Stimulated activated naive B cell treated with anti-CD40 and anti-IgM and Interleukin-4, amounts not matched to agents 10 μg/mL and 1 μg/mL and 100 μg/mL, for 72 hours (primary cell): ENCODE measurements at places on chromosomes 2 and 18.

GRCh38 chr2:37570773-37571586, 100.5 kb downstream of the CDC42EP3 start:
- no peak overlapping the region for H3K4me3 ChIP-seq
- no peaks in the 10 kb centered on the region for H3K4me1 ChIP-seq
- no peaks in the 10 kb centered on the region for H3K36me3 ChIP-seq

DNA sequence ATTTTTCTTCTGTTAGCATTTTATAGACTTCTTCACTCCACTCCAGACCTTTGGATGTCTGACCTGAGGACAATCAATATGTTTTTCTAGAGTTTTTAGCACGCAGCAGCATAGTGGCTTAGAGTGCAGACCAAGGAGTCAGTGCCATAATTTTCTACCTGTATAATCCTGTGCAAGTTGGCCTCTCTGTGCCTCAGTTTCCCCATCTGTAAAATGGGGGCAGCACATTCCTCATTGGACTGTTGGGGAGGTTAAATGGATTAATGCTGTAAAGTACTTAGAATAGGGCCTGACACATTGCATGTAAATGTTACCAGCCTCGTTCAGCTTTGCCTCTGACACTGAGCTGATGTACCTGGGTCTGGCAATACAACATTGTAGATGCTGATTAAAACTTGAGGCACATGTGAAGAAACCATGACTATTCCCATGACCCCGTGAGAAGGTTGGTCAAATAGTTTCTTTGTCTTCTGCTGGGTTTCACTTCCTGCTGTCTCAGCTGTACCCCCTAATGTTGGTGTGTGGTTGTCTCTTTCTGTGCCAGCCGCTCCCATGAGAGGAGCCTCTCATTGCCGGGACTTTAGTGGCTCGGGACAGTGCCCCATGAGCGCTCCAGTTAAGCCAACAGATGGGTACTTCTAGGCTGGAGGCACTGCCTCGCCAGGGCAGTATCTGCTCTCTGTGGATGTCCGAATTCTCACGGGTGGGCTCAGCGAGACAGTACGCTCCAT, 125.3 kb downstream of the SH3RF3 start:
- no peaks in the 10 kb centered on the region for H3K36me3 ChIP-seq
- DNase-seq = peak; percentile 28
- H3K4me1 ChIP-seq = peaks cover 33% of the 10 kb centered on the region
- H3K27ac ChIP-seq = peak overlapping the region; percentile 48
- no peak overlapping the region for H3K4me3 ChIP-seq

- H3K36me3 ChIP-seq = no peaks in the 10 kb centered on the region
- DNase-seq = no peak
- H3K27me3 ChIP-seq = no peaks in the 10 kb centered on the region
- no peaks in the 10 kb centered on the region for H3K4me1 ChIP-seq
- no peak overlapping the region for H3K4me3 ChIP-seq
These were observed 326.1 kb downstream of the PARD3B start for GRCh38 chr2:204871231-204871953.

GRCh38 chr2:180520921-180521581, 459.4 kb upstream of the UBE2E3 start:
- H3K4me1 ChIP-seq = peaks cover 3% of the 10 kb centered on the region
- no peak overlapping the region for H3K4me3 ChIP-seq
- H3K36me3 ChIP-seq = no peaks in the 10 kb centered on the region

- H3K27ac ChIP-seq = no peak overlapping the region
- peaks cover 22% of the 10 kb centered on the region for H3K27me3 ChIP-seq
- no peaks in the 10 kb centered on the region for H3K36me3 ChIP-seq
These were observed 96.3 kb upstream of the ATP5MC3 start for GRCh38 chr2:175277772-175278171.

DNA sequence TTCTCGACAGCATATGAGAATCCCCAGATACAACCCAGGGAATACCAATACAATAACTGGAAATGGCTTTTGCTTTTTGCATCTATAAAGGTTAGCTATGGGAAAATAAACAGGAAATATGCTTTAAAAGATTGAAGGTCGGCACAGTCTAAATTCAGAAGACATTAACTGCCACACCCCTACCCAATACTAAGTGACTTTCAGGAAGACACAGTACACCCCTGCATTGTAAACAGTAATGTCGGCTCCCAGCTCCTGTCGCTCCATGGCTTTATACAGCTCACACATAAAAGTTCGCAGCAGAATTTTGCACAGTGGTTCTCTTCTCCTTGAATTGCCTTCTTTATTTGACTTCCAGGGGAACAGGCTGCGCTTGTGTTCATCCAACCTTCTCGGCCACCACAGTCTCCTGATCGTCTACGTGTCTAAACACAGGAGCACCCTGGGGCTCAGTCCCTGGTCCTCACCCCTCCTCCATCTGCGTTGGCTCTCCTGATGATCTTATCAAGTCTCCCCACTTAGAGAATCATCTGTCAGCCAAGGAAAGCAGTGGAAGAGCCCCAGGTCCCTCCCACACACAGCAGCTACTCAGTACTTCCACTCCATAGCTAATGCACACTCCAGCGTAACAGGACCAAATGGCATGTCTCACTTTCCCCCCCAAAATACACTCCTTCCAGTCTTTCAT, 22.7 kb downstream of the CYB5A start:
- H3K36me3 ChIP-seq = peaks cover 15% of the 10 kb centered on the region
- no peak overlapping the region for H3K27ac ChIP-seq
- H3K4me1 ChIP-seq = peaks cover 22% of the 10 kb centered on the region
- no peaks in the 10 kb centered on the region for H3K27me3 ChIP-seq
- no peak overlapping the region for H3K4me3 ChIP-seq

DNA sequence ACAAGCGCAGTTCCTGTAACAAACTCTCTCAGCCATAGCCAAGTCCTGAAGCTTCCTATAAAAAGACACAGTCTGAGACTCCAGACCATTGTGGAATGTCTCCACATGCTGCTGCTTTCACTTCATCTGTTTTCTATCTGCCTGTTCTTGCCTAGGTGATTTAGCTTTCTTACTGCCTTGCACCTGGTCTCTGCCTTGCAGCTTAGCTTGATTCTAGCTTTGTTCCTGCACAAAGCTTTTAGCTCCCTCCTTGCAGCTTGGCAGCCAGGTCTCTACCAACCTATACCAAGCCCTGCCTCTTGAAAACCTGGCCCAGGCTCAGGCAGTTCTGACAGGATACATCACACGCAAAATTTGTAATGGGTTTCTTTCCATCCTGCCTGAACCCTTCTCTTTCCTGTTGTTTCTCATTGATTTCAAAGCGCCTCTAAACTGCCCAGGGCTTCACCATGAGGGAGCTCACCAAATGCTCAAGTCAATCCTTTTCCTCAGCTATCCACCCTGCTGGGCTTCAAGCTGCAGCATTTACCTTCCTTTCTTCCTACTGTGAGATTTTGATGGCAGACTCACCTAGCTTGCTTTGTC, 941.3 kb upstream of the NXPH2 start:
- no peaks in the 10 kb centered on the region for H3K36me3 ChIP-seq
- H3K4me3 ChIP-seq = no peak overlapping the region
- H3K27me3 ChIP-seq = no peaks in the 10 kb centered on the region
- DNase-seq = no peak
- no peaks in the 10 kb centered on the region for H3K4me1 ChIP-seq
- H3K27ac ChIP-seq = no peak overlapping the region

GRCh38 chr2:95073856-95074662, 47.5 kb downstream of the MRPS5 start:
- peaks cover 27% of the 10 kb centered on the region for H3K27me3 ChIP-seq
- H3K4me1 ChIP-seq = peaks cover 40% of the 10 kb centered on the region
- H3K27ac ChIP-seq = no peak overlapping the region
- no peak overlapping the region for H3K4me3 ChIP-seq
- DNase-seq = no peak

GRCh38 chr2:77008853-77009252, 513.3 kb downstream of the LRRTM4 start:
- H3K36me3 ChIP-seq = no peaks in the 10 kb centered on the region
- no peak for DNase-seq
- no peaks in the 10 kb centered on the region for H3K4me1 ChIP-seq

DNA sequence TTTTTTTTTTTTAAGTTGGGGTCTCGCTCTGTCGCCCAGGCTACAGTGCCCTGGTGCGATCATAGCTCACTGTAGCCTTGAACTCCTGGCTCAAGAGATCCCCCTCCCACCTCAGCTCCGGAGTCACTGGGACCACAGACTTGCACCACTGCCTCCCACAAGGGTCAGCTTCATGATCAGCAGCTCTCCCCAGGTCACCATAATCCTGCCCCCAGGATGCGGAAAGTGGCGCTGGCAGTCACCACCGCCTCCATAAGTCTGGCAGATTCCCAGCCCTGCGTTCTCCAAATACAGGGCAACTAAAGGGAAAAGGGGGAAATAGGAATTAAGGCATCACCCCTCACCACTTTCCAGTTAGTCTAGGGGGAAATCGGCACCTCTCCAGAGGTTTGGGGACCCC, 5.2 kb upstream of the ARID5A start:
- H3K27me3 ChIP-seq = no peaks in the 10 kb centered on the region
- H3K4me3 ChIP-seq = peak overlapping the region; percentile 84

GRCh38 chr2:183840061-183840584, 715.9 kb downstream of the NUP35 start:
- no peaks in the 10 kb centered on the region for H3K27me3 ChIP-seq
- H3K27ac ChIP-seq = no peak overlapping the region
- no peak overlapping the region for H3K4me3 ChIP-seq
- no peaks in the 10 kb centered on the region for H3K36me3 ChIP-seq

- no peak overlapping the region for H3K27ac ChIP-seq
- no peaks in the 10 kb centered on the region for H3K4me1 ChIP-seq
- no peak overlapping the region for H3K4me3 ChIP-seq
- no peaks in the 10 kb centered on the region for H3K36me3 ChIP-seq
- no peaks in the 10 kb centered on the region for H3K27me3 ChIP-seq
- DNase-seq = no peak
These were observed 23.4 kb upstream of the LRRC30 start for GRCh38 chr18:7207366-7207915.

DNA sequence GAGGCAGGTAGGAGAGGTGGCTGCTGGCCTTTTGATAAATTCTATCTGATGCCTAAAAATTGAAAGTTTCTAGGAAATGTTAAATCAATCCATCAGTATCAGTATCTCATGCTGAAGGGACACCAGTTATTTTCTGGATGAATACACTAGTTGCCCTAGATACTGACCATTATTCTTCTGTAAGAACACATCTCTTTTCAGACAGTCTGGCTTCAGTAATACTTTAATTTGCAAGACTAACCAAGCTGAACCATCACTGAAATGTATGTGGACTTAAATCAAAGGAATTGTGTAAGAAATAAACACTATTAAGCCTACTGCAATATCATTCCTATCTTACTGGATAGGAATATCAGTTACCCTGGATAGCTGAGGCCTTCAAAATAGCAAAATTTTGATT, 1546.3 kb downstream of the LRP1B start:
- H3K4me1 ChIP-seq = no peaks in the 10 kb centered on the region
- H3K27me3 ChIP-seq = no peaks in the 10 kb centered on the region
- H3K4me3 ChIP-seq = no peak overlapping the region
- no peak for DNase-seq
- no peaks in the 10 kb centered on the region for H3K36me3 ChIP-seq
- no peak overlapping the region for H3K27ac ChIP-seq

GRCh38 chr2:137339051-137339450, 573.7 kb downstream of the THSD7B start:
- no peaks in the 10 kb centered on the region for H3K27me3 ChIP-seq
- H3K27ac ChIP-seq = no peak overlapping the region

DNA sequence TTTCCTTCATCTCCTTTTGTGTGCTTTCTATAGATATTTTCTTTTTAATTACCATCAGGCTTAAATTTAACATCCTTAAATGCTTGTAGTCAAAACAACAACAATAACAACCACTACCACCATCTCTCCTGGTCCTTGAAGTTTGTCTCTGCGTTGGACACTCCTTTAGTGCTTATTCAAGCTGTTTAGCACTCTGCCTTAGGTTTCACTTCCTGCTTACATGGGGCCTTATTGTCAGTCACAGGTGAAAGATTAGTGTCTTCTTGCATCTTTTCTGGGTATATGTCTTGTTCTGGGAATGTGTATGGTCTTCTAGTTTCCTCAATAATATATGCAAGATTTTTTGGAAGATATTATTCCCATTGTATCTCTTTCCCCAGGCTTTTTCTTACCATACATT, 240.1 kb upstream of the NXPH2 start:
- no peak for DNase-seq
- H3K27ac ChIP-seq = no peak overlapping the region
- H3K4me3 ChIP-seq = no peak overlapping the region
- no peaks in the 10 kb centered on the region for H3K4me1 ChIP-seq
- H3K27me3 ChIP-seq = no peaks in the 10 kb centered on the region

DNA sequence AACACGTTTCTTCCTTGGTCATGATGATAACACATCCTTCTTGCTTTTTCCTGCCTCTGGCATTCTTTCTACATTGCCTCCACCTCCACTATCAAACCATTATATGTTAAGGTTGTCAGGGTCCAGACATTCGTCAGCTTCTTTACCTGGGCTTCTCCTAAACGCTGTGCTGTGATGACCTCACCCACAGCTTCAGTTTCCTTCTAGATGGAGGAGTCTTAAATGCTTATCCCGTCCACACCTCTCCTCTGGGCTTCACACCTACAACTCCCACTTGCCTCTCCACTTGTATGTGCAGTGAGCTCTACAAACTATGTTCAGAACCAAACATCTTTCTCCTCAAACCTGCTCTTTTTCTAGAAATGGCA, 666 bp upstream of the STAT1 start:
- H3K27ac ChIP-seq = no peak overlapping the region
- DNase-seq = no peak
- no peaks in the 10 kb centered on the region for H3K27me3 ChIP-seq

- no peak overlapping the region for H3K27ac ChIP-seq
- H3K27me3 ChIP-seq = no peaks in the 10 kb centered on the region
- peaks cover 4% of the 10 kb centered on the region for H3K36me3 ChIP-seq
- H3K4me1 ChIP-seq = peaks cover 14% of the 10 kb centered on the region
- H3K4me3 ChIP-seq = no peak overlapping the region
These were observed 123.4 kb downstream of the TCF4 start for GRCh38 chr18:55464581-55464980.

GRCh38 chr2:80947601-80948130, 643.1 kb upstream of the LRRTM1 start:
- DNase-seq = no peak
- no peaks in the 10 kb centered on the region for H3K27me3 ChIP-seq
- no peaks in the 10 kb centered on the region for H3K4me1 ChIP-seq
- no peak overlapping the region for H3K27ac ChIP-seq
- H3K4me3 ChIP-seq = no peak overlapping the region

DNA sequence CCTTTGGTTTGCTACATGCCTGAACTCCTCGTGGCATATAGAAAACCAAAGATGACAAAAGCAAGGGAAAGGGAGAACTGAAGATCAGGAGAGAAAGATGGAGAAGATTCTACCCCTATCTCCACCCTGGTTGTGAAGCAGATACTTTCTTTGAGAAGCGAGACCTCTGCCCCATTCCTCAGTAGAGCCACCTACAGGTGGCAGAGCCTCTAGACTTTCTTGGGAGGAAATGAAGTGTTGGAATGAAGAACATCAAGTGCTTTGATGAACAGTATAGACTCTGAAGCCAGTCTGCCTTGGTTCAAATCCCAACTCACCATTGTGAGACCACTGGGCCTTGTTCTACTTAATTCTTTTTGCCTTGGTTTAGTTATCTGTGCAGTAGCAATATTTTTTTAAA, 348.8 kb upstream of the ETAA1 start:
- H3K4me1 ChIP-seq = no peaks in the 10 kb centered on the region
- H3K4me3 ChIP-seq = no peak overlapping the region
- H3K36me3 ChIP-seq = no peaks in the 10 kb centered on the region
- H3K27me3 ChIP-seq = no peaks in the 10 kb centered on the region
- DNase-seq = no peak
